ENCODE measurements at places on chromosomes 16 and 17.
A peak's percentile ranks its signal among the peaks of the same experiment; 100 is the strongest.

DNA sequence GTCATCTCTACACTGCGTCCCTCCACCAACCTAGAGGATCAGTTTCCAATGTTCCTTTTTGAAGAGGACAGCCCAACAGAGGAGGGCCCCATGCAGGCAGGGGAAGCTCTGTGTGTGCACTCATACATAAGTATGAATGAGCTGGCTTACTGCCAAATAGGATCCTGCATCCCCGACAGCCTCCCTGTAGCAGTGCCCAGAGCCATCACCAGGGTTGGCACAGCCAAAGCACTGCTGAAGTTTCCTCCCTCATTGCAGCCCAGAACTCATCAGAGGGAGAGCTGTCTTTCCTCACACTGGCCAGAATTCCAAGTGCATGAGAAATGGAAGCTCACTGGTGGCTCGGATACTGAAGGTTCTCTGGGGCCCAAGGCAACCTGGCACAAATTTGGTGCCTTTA is 114.4 kb downstream of the ASIC2 start:
- DNase-seq = no peak

DNA sequence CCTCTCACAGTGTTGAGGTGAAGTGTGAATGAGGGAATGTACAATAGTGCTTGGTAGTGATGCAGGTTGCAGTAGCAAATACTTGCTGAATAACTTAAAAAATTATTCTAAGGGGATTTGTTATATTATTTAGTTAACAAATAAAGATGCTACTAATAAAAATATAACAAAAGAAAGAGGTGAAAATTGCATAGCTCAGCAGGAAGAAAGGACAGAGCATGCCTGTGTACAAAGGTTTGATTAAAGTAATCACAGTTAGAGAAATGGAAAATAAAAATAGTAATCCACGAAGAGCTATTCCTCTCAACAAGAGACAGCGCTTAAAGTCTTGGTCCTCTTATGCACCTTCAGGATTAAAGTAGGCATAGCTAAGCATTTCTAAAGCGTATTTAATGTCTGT is 11.0 kb downstream of the GOT2 start:
- no peak for DNase-seq

DNA sequence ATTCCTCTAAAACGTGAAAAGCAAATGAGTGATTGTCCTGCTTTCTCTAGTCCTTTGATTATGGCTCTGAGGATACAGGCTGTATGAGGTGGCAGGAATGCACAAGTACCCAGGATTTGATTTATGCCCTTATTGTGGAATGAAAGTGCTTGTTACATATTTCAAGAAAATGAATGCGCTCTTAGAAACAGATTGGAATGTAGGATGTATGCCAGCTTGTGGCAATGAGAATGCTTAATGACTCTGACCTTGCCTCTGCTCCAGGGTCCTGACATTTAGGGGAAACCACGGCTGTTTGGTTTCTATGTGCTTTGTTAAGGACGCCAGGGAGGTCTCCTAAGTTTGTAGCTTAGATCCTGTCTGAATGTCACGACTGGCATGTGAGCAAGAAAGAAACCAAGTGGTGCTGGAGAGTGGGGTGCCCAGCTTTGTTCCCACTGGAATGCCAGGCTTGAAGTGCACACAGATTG is 22.0 kb downstream of the PRCD start:
- DNase-seq = no peak

DNA sequence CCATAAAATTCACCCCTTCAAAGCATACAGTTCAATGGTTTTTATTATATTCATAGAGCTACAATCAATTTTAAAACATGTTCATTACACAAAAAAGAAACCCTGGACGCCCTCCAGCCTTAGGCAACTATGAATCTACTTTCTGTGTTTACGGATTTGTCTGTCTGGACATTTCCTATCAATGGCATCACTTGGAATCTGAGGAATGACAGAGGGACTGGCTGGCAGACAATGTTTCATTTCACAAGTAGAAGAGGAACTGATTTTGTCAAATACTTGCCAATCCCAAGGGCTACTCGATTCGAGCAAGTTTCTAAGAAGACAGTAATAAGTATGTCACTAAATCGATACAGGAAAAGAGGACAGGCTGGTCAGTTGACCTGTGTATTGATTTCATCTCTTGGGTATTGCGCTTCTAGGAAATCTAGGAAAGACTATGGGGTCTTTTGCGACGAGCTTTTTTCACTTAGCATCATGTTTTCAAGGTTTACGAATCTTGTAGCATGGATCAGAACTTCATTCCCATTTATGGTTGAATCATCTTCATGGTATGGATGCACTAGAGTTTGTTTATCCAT is 56.6 kb downstream of the RGS9 start:
- no peak for DNase-seq

DNA sequence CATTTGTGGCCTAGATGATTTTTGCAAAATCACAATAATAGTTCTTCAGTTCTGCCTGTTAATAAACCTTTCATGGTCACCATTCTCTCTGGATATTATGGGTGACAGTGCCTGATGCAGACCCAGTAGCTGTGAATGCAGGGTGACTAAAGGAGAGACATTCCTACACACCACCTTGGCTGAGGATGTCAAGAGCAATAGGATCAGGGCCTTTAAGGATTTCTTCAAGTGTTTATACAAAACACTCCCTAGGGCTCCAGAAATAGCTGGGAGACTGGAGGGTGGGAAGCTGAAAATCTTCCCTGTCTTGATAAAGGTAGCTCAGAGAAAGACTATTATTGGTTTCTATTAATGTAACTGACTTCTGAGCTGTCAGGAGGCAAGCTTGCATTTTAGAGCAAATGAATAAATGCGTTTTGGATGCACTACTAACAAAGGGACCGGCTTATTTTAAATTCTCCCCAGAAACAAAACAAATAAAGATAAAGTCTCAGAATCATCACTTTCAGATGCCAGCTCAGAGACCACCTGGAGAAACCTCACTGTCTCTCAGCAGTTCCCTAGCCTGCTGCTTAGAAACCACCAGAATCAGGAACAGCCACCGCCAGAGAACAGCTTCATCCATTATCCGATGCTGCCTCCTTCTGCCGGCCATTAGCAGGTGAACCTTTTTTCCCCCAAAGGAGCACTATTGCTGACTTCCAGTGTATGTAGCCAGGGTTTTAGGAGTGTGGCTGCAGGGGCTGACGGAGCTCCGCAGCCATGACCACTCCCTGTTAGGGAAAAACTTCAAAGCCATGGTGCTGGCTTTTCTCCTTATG is 171.4 kb upstream of the DYNLRB2 start:
- DNase-seq = peak; percentile 1
